ENCODE measurements at places on chromosomes 4 and X. TPM values are rescaled to one million over a fixed set of nuclear protein-coding genes. Genes with fewer than 3 reads are reported as not detected.

DNA sequence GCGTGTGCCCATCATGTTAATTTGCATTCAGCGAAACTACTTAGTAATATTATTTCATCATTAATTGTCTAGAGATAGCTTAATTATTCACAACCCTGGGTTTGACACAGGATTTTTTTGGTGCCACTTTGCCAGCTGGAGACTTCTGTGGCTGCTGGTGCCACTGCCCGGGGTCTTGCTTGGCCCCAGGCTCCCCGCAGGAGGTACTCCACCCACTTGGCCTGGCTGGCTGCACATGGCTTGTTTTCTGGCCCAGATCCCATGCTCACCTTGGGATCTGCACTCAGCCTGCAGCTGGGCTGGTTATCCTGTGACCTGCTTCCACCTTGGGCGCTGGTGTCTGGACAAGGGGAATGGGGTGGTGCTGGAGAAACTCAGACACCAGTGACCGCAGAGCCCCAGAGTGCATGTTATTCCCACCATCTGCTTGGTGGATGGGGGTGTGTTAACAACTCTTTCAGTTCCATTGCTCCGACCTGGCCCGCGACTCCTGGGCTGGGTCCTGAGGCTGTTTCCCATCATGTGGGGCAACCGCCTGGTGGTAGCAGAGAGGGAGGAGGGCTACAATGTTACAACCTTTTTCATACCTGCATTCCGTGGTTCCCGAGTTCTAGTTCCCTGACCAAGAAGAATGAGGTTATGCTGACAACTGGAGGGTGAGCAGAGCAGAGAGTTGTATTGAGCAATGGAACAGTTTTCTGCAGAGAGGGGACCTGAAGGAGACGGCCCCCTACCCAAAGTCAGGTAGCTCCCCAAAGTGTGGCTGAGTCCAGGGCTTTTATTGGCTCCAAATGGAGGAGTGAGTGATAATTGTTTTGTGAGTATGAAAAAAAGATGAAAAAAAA is 1950.0 kb upstream of the IGFBP7 start:
- DNase-seq: no peak

DNA sequence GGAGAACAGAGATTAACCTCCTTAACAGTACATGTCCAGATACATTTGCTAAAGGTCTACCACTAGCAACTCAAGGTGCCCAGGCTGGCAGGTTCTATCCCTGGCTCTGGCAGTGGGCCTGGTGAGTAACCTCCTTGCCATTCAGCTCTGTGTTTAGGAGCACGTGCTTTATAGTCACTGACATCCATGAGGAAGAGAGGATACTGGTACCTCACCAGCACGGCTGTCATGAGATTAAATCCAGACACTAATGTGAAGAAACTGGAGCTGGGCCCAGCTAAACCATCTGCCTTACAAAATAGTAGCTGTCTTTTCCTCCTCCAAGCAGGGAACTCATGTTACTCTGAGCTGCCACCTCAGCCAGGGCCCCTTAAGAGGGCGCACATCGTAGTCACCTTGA is 45.3 kb downstream of the GPRASP3 start:
- no peak for DNase-seq

DNA sequence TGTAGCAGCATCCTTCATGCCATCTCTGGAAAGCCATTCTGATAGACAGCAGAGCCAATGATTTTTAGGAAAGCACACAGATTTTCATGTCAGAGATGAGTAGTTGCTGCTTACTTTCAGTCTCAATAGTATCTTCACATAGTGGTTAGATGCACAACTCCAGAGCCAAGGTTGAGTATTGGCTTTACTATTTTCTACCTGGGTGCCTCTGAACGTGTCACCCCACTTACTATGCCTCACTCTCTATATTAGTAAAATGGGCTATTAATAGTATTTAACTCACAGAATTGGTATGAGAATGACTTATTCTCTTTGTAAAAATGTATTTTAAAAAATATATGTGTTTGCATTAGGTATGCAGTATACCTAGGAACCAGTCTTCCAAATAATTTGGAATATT is 108.8 kb upstream of the STIM2 start:
- DNase-seq: no peak

DNA sequence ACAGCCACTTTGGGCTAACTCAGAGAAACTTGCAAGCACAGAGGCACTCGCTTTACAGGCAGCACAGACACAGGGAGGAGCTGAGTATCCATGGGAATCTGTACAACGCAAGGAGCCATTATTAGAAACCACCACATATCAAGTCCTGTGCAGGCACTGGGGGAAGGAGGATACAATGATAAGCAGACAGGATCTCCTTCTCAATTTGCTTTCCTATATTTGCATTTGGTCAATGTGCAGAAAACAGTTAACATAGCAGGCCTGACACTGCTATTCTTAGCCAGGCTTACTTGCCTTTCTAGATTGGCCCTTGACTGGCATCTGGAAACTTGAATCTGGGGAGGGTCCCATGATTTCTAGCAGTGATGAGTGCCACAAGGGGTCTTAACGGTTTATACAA is 65.8 kb downstream of the TEC start:
- no peak for DNase-seq

- DNase-seq: no peak
Observed at GRCh38 chrX:113959912-113960626, 623.8 kb upstream of the HTR2C start.

Gene PABPC1L2A
- total RNA-seq: not detected

Gene YTHDC1
- 50.0 TPM for total RNA-seq
